DND-41 (cell line): ENCODE measurements at places on chromosomes 3 and 15.
A peak's percentile ranks its signal among the peaks of the same experiment; 100 is the strongest.

GRCh38 chr3:5974630-5975322 lies 787.3 kb downstream of the EDEM1 start:
- H3K4me1 ChIP-seq = no peaks in the 10 kb centered on the region
- no peaks in the 10 kb centered on the region for H3K36me3 ChIP-seq
- H3K4me3 ChIP-seq = no peak overlapping the region
- no peak overlapping the region for H3K27ac ChIP-seq
- DNase-seq = no peak

DNA sequence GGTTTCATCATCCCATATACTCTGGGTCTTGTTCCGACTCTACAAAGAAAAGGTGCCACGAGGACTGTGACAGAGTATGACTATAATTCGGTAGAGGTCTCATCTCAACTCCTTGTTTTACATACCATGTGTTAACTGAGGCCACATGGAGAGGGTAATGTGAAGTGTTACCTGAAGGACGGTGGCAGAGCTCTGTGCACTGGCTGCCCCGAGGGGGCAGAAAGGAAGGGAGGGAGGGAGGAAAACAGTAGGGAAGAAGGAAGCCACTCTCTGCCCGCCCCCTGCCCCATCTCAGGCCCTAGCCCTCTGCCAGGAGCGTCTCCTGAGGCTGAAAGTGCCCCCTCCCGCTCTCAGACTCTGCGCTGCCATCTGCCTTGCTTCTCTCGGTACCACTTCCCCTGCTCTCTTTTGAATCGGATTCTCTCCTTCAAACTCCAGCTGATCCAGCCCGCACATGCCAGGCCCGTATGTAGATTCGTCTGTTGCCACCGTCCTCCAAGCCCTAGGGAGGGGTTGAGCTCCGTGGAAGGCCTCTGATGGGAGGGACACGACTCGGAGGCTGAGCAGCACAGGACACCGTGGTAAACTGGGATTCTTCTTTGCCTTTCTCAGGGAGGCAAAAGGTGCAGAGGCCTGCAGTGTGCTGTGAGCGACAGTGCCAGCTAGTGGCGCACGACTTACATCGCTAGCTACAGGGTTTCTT lies 70.5 kb upstream of the ATP10A start:
- no peak for DNase-seq
- H3K4me3 ChIP-seq = no peak overlapping the region
- no peak overlapping the region for H3K27ac ChIP-seq
- no peaks in the 10 kb centered on the region for H3K27me3 ChIP-seq
- no peaks in the 10 kb centered on the region for H3K4me1 ChIP-seq
- no peaks in the 10 kb centered on the region for H3K36me3 ChIP-seq

- H3K36me3 ChIP-seq = no peaks in the 10 kb centered on the region
- no peak overlapping the region for H3K4me3 ChIP-seq
- no peaks in the 10 kb centered on the region for H3K27me3 ChIP-seq
- DNase-seq = peak; percentile 10
- no peaks in the 10 kb centered on the region for H3K4me1 ChIP-seq
These were observed 23.5 kb upstream of the LRTM1 start for GRCh38 chr3:54951405-54951804.

DNA sequence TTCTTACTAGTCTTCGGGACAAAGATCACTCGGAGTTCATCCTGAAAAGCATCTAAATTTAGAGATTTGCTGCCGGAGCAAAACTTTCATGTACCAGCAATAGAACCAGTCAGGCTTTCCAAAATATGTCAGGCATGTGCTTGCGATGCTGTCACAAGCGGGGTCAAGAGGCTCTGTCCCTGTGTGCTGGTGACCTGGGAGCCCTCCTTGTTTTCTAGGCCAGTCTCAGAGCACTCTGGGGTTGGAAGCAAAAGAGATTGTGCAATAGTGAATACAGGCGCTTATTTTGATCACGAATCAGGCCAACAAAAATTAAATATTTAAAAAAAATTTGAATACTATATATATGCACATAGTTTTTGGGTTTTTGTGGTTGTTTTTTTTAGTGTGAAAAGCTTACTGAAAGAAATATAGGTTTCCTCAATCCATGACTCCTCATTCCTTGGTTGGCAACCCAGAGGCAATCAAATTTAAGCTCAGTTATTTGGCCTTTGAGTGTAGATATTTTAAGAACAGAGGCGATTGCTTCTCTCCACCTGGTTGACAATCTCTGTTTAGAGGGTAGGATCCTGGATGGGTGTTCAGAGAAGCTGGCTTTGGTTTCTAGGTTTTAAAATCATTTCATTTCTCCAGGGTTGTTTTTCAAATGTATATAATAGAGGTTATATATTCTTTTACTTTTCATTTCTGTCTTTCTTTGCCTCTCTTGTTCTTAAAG lies 8.4 kb upstream of the KLHL24 start:
- no peaks in the 10 kb centered on the region for H3K4me1 ChIP-seq
- H3K36me3 ChIP-seq = no peaks in the 10 kb centered on the region
- no peak for DNase-seq
- no peak overlapping the region for H3K4me3 ChIP-seq
- H3K27ac ChIP-seq = no peak overlapping the region
- H3K27me3 ChIP-seq = no peaks in the 10 kb centered on the region

DNA sequence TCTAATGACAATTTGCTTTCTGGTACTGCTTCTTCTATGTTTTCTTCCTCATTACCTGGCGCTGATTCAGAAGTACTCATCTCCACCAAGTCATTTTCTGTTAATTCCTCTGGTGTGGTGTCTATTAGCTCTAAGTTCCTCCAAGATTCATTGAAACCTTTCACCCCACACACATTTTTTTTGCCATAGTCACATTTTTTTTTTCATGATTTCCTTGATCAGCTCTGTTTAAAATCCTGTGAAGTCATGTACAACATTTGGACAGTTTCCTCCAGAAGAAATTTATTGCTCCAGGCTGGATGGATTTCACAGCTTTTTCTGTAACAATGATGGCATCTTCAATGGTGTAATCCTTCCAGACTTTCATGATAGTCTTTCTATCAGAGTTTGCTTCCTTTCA lies 243.2 kb upstream of the VEPH1 start:
- no peak overlapping the region for H3K4me3 ChIP-seq
- no peaks in the 10 kb centered on the region for H3K36me3 ChIP-seq
- no peaks in the 10 kb centered on the region for H3K27me3 ChIP-seq
- H3K27ac ChIP-seq = no peak overlapping the region

- no peaks in the 10 kb centered on the region for H3K36me3 ChIP-seq
- H3K27ac ChIP-seq = no peak overlapping the region
- H3K4me1 ChIP-seq = peaks cover 6% of the 10 kb centered on the region
These were observed 109.1 kb downstream of the PPP2R3A start for GRCh38 chr3:136074546-136075170.

DNA sequence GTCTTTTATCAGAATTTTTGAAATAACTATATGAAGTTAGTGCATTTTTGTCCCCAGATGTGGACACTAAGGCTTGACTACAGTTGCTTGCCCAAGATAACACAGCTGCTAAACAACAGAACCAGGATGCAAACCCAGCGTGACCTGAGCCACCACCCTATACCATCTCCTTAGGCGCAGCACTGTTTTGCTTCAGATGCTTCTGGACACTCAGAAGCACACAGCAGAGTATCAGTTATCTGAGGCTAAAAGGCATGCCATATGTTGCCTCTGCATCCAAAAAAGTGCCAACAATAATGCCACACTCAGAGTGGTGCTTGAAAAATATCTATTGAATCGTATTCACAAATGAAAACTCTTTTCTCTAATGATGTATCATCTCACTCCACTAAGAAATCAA lies 24.5 kb downstream of the KCNMB2 start:
- no peaks in the 10 kb centered on the region for H3K4me1 ChIP-seq
- H3K4me3 ChIP-seq = no peak overlapping the region
- DNase-seq = no peak
- no peak overlapping the region for H3K27ac ChIP-seq

GRCh38 chr3:50365080-50365841 lies 5.9 kb upstream of the TMEM115 start:
- H3K27ac ChIP-seq = no peak overlapping the region
- peak; percentile 80 for DNase-seq
- H3K4me3 ChIP-seq = no peak overlapping the region
- no peaks in the 10 kb centered on the region for H3K27me3 ChIP-seq
- no peaks in the 10 kb centered on the region for H3K36me3 ChIP-seq
- H3K4me1 ChIP-seq = peaks cover 7% of the 10 kb centered on the region

DNA sequence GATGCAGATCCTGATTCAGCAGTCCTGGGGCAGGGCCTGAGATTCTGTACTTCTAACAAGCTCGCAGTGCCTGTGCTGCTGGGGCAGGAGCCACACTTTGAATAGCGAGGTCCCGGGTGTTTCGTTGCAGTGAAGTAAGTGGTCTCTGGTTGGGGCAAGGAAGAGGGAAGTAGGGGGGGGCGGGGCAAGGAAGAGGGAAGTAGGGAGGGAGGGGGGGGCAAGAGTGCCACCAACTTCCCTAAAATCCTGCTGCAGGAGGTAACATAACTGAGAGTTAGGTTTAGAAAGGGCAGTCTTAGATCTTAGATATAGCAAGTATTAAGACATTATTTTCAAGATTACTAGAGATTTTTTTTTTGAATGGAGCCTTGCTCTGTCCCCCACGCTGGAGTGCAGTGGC lies 35.5 kb downstream of the CRTAP start:
- H3K4me3 ChIP-seq = no peak overlapping the region
- DNase-seq = no peak
- H3K27ac ChIP-seq = no peak overlapping the region
- H3K27me3 ChIP-seq = no peaks in the 10 kb centered on the region
- no peaks in the 10 kb centered on the region for H3K4me1 ChIP-seq
- H3K36me3 ChIP-seq = peaks cover 14% of the 10 kb centered on the region; the same call in 1 of the 2 replicates

- H3K27ac ChIP-seq = no peak overlapping the region
- H3K4me1 ChIP-seq = no peaks in the 10 kb centered on the region
- no peaks in the 10 kb centered on the region for H3K27me3 ChIP-seq
- H3K4me3 ChIP-seq = no peak overlapping the region
- no peaks in the 10 kb centered on the region for H3K36me3 ChIP-seq
These were observed 71.1 kb upstream of the CCNL1 start for GRCh38 chr3:157231071-157231470.

DNA sequence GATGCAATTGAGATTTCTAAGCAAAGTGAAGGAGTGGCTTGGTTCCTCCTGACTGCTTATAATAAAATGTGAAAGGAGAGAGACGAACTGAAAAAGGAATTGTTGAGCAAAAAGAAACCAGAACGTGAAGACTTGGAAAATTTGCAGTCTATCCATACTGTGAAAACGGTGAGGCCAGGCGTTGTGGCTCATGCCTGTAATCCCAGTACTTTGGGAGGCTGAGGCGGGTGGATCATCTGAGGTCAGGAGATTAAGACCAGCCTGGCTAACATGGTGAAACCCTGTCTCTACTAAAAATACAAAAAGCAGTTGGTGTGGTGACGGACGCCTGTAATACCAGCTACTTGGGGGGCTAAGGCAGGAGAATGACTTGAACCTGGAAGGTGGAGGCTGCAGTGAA lies 56.7 kb upstream of the TSPAN3 start:
- no peak overlapping the region for H3K27ac ChIP-seq
- no peak for DNase-seq
- peaks cover 2% of the 10 kb centered on the region for H3K36me3 ChIP-seq
- H3K4me3 ChIP-seq = no peak overlapping the region

GRCh38 chr3:195184716-195185421 lies 86.1 kb downstream of the XXYLT1 start:
- no peak overlapping the region for H3K4me3 ChIP-seq
- no peak overlapping the region for H3K27ac ChIP-seq

- no peak overlapping the region for H3K27ac ChIP-seq
- H3K27me3 ChIP-seq = no peaks in the 10 kb centered on the region
- H3K4me3 ChIP-seq = no peak overlapping the region
- H3K36me3 ChIP-seq = no peaks in the 10 kb centered on the region
- H3K4me1 ChIP-seq = no peaks in the 10 kb centered on the region
- DNase-seq = no peak
These were observed 118.2 kb downstream of the GADL1 start for GRCh38 chr3:30776186-30776815.

DNA sequence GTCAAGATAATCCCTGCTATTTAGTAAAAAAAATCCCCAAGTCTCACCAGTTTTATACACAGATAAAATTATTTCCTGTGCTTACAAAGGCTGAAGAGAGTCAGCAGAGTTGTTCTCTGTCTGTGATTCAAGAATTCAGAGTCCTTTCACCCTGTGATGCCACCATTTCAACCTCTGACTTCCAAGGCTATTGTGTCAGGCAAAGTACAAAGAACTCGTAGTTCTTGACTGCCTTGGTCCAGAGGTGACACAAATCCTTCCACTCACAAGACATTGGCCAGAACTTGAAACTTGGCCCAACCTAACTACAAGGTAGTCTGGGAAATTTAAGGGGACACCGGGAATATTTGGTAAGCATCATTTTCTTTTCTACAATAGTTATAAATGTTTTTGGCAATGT lies 34.9 kb upstream of the CMC1 start:
- peaks cover 15% of the 10 kb centered on the region for H3K4me1 ChIP-seq
- no peak for DNase-seq
- no peaks in the 10 kb centered on the region for H3K36me3 ChIP-seq
- no peak overlapping the region for H3K4me3 ChIP-seq

DNA sequence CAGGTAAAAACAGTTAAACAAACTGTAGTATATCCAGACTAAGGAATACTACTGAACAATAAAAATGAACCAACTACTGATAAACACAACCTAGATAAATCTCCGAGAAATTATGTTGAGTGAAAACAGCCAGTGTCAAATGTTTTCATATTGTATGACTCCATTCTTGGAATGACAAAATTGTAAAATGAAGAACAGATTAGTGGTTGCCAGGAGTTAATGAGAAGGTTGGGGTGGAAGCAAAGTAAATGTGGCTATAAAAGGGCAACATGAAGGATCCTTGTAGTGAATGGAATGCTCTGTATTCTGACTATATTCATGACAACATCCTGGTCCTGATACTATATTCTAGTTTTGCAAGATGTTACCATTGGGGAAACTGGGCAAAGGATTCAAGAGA lies 27.5 kb upstream of the ACKR4 start:
- DNase-seq = no peak
- H3K4me3 ChIP-seq = no peak overlapping the region
- peaks cover 5% of the 10 kb centered on the region; the same call in 1 of the 2 replicates for H3K36me3 ChIP-seq
- H3K4me1 ChIP-seq = no peaks in the 10 kb centered on the region
- no peaks in the 10 kb centered on the region for H3K27me3 ChIP-seq

GRCh38 chr15:74997141-74997540 lies 1.8 kb downstream of the SCAMP5 start:
- DNase-seq = no peak
- H3K27ac ChIP-seq = no peak overlapping the region
- H3K36me3 ChIP-seq = no peaks in the 10 kb centered on the region
- peaks cover 15% of the 10 kb centered on the region for H3K4me1 ChIP-seq
- H3K4me3 ChIP-seq = no peak overlapping the region

DNA sequence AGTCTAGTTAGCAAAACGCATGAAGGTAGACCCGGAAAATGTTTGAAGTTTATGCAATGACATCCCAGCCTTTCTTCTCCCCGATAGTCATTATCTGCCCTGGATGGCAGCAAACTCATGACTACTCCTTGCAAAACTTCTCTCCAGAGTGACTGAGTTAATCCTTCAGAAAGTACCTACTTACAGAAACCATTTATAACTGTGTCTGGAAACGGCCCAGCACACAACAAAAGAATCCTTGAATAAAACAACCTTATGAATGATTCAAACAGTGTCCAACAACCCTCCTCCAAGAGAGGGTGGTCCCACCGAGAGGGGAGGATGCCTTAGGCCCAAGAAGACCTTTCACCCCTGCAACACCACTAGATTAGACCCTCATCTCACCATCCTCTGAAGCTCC lies 14.2 kb downstream of the ST8SIA2 start:
- no peaks in the 10 kb centered on the region for H3K36me3 ChIP-seq
- peaks cover 3% of the 10 kb centered on the region for H3K27me3 ChIP-seq
- H3K4me1 ChIP-seq = no peaks in the 10 kb centered on the region
- H3K27ac ChIP-seq = no peak overlapping the region
- DNase-seq = no peak
- no peak overlapping the region for H3K4me3 ChIP-seq
